ENCODE measurements at places on chromosomes 5 and 9. TPM values are rescaled to one million over a fixed set of nuclear protein-coding genes. Genes with fewer than 3 reads are reported as not detected.

ADRB2 gene
- 0.79 TPM for total RNA-seq

KIF24 gene
- 3.1 TPM for total RNA-seq

FIBCD1 gene
- 6.5 TPM for total RNA-seq

NIPSNAP3A gene
- total RNA-seq, result 15.8 TPM

BHMT2 gene
- not detected for total RNA-seq

CDC20B gene
- total RNA-seq, result 0.07 TPM

MGAT4B gene
- 244 TPM for total RNA-seq

KLF4 gene
- total RNA-seq, result 14.8 TPM

SHLD3 gene
- 2.0 TPM for total RNA-seq

SLC6A7 gene
- total RNA-seq, result 0.02 TPM

FLT4 gene
- 3.1 TPM for total RNA-seq

KCTD16 gene
- 0.05 TPM for total RNA-seq

TEX48 gene
- not detected for total RNA-seq

AIF1L gene
- total RNA-seq, result 1.6 TPM

C9orf40 gene
- 10.4 TPM for total RNA-seq

NR2F1-AS1 gene
- 4.1 TPM for total RNA-seq

C5orf58 gene
- total RNA-seq, result not detected

IGFBPL1 gene
- 2.5 TPM for total RNA-seq

SKP2 gene
- 18.4 TPM for total RNA-seq

SH2D3C gene
- 0.06 TPM for total RNA-seq

SPINK13 gene
- not detected for total RNA-seq

PCDHGA3 gene
- not detected for total RNA-seq

SCGB3A2 gene
- not detected for total RNA-seq

TIGD6 gene
- 5.2 TPM for total RNA-seq

SPAG8 gene
- total RNA-seq, result 0.58 TPM

PIP5KL1 gene
- 1.4 TPM for total RNA-seq

RPP25L gene
- 48.2 TPM for total RNA-seq

CDO1 gene
- not detected for total RNA-seq

FGF18 gene
- 0.62 TPM for total RNA-seq

SLIT3 gene
- total RNA-seq, result 13.1 TPM

ZDHHC11B gene
- total RNA-seq, result 1.2 TPM

CBY3 gene
- total RNA-seq, result not detected

ACOT12 gene
- total RNA-seq, result not detected

MZB1 gene
- 0.09 TPM for total RNA-seq

PPIC gene
- 16.4 TPM for total RNA-seq

TMEM171 gene
- total RNA-seq, result 7.5 TPM

MLANA gene
- total RNA-seq, result not detected

IFNK gene
- total RNA-seq, result not detected

GADD45G gene
- total RNA-seq, result 0.46 TPM

F12 gene
- total RNA-seq, result 25.2 TPM

PDLIM4 gene
- total RNA-seq, result not detected

RHOBTB3 gene
- total RNA-seq, result 8.2 TPM

OR4F3 gene
- total RNA-seq, result not detected

STKLD1 gene
- 0.71 TPM for total RNA-seq

ARAP3 gene
- total RNA-seq, result 5.7 TPM

C1QTNF3 gene
- 0.53 TPM for total RNA-seq

SLC45A2 gene
- total RNA-seq, result 0.05 TPM

SHC3 gene
- 0.32 TPM for total RNA-seq

IFNE gene
- total RNA-seq, result 1.6 TPM

Data from A549 treated with CORT108297 at 1 μM for 4 hours (cell line).